Epithelial cell of proximal tubule (primary cell): ENCODE measurements at places on chromosomes 1 and 21. TPM values are rescaled to one million over a fixed set of nuclear protein-coding genes. Genes with fewer than 3 reads are reported as not detected.

Gene NMNAT2
- 0.52 and 0.65 TPM in 2 replicates for total RNA-seq

Gene LIN28A
- total RNA-seq, result not detected in 2 replicates

Gene NGF
- 2.0 and 2.7 TPM in 2 replicates for total RNA-seq

Gene SUSD4
- 0.07 and 0.12 TPM in 2 replicates for total RNA-seq

Gene PDZK1IP1
- 14.3 and 43.2 TPM in 2 replicates for total RNA-seq
